ENCODE measurements at places on chromosomes 6 and 20. TPM values are rescaled to one million over a fixed set of nuclear protein-coding genes. Genes with fewer than 3 reads are reported as not detected.

DNA sequence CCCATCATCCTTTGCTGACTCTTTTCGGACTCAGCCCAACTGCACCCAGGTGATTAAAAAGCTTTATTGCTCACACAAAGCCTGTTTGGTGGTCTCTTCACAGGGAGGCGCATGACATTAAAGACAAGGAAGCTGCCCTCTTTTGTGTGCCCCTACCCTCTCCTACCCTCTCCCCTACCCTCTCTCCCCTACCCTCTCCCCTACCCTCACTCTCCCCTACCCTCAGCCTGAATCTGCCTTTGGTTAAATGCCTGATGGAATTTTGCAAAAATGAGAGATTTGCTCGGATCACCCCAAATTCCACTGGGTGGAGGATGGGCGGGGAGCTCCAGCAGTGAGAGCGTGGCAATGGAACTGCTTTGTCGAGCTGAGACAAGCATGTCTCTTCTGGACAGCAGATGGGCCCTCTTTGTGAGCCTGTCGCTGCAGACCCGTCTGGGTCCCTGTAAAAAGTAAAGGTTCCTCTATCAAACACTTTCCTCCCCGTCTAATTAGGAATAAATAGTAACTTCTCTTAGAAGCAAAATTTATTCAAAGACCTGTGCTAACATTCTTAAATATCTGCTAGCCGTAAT lies 76.4 kb upstream of the MLN start:
- DNase-seq, result no peak

DNA sequence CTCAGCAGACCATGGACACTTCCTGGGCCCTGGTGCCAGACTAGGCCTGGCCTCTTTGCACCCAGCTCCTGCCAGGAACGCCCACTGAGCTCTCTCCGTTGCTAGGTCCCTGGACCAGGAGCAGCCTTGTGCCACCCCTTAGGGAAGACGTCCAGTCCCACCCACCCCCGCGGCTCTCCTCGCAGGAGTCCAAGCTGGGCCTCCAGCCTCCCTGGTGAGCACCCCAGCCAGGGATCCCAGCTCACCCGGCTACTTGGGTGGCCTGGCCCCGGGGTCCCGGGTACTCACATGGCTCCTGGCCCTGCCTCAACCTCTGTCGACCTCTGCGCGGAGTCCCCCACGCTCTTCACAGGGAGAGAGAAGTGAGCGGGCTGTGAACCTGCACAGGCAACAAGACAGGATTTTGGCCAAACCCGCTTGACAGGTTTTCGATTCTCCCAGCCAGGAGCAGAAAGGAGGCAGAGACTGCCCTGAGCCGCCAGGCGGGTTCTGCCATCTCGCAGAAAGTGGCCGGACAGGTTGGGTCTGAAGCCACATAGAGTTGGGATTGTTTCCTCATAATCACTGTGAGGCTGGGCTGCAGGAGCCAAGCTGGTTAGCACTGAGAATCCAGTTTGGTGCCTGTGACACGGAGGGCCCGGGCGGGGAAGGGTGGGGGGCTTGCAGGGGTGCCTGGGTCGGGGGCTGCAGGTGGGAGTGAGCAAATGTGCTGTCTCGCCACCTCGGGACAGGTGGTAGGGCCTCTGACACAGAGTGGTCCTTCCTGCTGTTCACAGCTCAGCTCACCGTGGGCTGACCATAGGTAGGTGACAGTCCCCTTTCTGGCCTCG lies at the start of gene RBBP8NL:
TSS of gene RBBP8NL (minus strand) at position 368 of the 830 bp plus-strand sequence. CDS start 7,892 bp downstream, outside the sequence.
- no peak for DNase-seq

- no peak for DNase-seq
Measured at GRCh38 chr20:1833728-1834726, 61.2 kb upstream of the SIRPA start.

KIAA1755 gene
- total RNA-seq, result 8.1 TPM

C2 gene
- total RNA-seq, result 30.0 TPM

Data from left cardiac atrium (tissue), 4 donors.